ENCODE measurements at places on chromosomes 2 and 18.

- no peak for DNase-seq
Measured at GRCh38 chr2:120307482-120307881, 38.5 kb upstream of the INHBB start.

DNA sequence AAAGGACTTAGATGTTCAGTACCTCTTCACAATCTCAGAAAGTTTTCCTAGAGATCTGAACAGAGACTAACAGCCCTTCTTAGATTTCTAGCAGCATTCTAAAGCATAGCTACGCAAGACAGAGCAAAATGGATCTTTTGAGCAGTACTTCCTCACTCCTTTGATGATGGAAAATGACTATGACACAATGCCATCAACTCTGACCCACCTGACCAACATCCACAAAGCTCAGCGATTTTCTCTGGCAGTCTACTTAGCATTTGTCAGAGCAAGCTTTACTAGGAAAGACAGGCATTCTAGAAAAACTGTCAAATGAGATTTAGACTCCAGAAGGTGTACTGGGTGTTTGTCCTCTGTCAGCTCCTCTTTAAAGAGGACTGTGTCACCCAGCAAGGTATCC, 180.9 kb upstream of the ACVR2A start:
- no peak for DNase-seq

GRCh38 chr2:36658277-36658748, 38.2 kb upstream of the VIT start:
- DNase-seq = no peak

GRCh38 chr18:408367-408766, 92.1 kb downstream of the COLEC12 start:
- DNase-seq = no peak

DNA sequence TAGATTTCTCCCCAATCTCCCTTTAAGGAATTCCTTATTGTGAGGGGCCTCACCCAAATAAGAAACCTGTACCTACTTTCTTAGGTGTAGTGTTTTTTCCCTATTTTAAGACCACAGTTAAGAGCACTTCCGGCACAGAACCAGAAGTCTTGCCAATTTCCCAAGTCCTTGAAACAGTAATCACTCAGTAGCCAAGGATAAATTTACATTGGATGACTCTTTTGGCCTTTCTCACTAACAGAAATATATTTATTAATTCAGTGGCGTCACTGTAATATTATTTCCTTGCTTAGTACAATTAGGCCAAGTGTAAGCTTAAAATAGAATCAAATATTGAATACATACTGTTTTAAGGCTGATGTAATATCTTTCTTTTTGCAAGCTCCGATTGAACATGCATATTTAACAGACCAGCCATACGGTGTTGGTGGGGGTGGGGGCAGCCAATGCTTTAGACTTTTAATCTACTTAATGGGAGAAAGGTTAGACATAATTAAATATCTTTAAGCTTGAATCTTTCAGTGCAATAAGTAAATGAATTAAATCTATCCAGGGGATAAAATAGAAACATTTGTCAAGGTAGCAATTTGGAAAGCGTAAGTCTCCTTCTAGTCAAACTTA, 50.8 kb upstream of the ITGA6 start:
- DNase-seq = no peak

- DNase-seq = no peak
Measured at GRCh38 chr2:160614391-160614790, 120.8 kb upstream of the RBMS1 start.

DNA sequence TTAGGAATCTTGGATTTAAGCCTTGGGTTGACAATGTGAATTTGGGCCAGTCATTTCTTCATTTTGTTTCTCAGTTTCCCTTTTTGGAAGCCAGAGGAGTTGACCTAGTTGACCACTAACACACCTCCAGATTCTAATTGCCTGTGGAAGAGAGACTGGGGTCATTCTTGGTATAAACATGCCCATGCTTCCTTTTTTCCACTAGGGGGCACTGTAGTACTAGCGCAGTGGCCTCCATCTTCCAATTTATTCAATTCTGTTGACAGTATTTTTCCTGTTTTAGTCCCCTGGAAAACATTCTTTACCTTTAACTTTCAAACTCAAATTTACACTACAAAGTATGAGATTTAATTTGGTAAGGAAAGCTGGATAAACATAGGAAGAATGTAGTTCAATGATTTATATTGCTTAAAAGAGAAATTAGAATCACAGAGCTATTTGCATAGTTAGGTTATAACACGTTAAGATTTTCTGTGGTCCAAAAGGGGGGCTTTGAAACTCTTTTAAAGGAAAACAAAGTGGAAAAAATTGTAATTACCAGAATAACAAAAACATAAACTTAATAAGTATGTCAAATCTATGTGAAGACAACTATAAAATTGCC, 57.5 kb upstream of the AGPS start:
- DNase-seq = peak; percentile 18

DNA sequence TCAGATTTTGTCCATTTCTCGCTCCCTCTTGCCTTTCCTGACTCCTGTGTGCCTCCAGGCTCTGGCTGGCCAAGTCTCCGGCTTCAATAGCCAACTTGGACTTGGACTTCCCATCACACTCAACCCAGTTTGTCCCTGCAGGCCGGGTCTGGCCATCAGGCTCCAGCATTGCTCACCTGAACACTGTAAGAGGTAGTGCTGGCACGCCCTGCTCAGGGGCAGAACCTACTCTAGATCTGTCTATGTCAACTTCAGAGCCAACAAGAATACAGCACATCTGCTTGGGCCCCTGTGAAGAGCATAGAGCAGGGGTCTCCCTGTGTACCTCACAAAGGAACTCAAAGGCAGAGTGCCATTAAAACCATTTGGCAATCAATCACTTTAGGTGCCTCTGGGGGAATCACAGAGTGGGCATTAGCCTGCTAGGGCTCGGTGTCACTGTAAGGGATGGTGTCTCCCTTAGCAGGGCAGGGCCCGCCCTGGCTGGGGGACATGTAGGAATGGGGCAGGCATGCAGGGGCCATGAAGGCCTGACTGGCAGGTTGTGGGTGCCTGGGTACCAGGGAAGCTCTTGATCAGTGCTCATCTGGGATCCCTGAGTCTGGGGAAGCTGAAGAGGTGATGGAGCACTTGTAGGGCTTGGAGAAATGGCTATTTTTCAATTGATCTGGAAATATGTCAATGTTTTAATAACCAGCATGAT, 325.9 kb downstream of the CLIP4 start:
- DNase-seq = no peak

DNA sequence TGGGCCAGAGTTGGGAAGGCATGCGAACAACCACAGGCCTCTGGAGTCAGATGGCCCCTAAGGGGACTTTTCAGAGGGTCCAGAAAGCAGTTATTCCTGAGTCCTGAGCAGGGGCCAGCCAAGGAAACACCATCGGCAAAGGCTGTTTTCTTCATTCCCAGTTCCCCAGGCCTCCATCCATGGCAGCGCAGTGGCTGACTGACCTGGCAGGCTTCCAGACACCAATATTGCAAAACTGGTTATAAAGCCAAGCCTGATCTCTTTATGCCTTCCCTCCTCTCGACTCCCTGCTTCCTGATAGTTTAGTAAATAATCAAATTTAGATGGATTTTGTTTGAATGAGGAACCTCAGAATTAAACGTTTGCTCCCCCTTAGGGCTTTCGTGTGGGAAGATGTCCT, 133.4 kb upstream of the ITGA6 start:
- DNase-seq = no peak

DNA sequence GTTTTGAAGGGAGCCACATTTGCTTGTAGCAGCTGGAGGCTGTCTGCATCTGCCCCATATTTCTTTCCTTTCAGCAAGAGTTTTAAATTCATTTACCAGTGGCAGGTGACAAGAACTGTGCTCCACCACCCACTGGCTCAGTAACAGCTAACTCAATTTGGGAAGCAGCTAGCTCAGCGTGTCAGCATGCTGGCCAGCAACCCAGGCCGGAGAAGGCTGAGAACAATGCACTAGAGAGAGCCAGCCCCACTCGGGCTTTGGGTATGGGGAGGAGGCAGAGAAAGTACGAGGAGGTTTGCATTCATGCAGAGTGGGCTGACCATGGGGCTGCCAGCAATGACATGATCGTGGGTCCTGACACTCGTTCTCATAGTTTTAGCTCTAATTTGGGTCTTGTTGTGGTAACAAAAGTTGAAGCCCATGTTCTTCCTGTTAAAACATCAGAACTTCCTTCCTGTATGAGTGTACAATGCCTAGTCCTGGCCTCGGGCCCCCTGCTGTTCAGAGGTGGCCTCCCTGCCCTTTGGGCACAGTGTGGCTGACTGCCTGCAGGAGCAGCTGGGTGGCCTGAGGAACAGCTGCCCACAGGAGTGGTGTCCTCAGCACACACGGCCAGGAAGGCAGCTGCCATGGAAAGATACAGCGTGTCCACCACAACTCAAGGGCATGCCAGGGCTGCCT, 23.0 kb downstream of the CDC42EP3 start:
- DNase-seq = peak; percentile 39

- no peak for DNase-seq
Measured at GRCh38 chr2:14064346-14064745, 568.2 kb upstream of the LRATD1 start.

- DNase-seq = no peak
Measured at GRCh38 chr2:200032895-200033294, 77.5 kb downstream of the MAIP1 start.

DNA sequence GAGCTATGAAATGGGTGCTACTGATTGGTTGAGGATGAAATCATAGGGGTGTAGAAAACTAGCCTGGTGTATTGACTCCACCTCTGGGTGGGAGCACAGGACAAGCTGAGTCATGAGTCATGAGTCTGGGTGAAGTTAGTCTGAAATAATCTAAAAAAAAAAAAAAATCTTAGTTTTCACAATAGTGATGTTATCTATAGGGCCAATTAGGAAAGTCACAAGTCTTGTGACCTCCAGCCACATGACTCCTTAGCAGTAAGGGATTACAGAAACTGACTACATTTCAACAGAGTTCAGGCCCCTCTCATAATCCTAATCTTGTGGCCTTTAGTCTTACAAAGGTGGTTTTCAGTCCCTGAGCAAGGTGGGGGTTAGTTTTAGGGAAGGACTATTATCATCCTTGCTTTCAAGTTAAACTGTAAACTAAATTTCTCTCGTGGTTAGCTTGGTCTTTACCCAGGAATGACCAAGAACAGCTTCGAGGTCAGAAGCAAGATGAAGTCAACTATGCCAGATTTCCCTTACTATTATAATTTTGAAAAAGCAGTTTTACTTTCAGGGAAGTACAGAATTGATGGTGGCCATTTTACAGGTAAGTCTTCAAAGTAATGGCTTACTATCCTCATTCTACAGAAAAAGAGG, 338.0 kb upstream of the GYPC start:
- DNase-seq = no peak

DNA sequence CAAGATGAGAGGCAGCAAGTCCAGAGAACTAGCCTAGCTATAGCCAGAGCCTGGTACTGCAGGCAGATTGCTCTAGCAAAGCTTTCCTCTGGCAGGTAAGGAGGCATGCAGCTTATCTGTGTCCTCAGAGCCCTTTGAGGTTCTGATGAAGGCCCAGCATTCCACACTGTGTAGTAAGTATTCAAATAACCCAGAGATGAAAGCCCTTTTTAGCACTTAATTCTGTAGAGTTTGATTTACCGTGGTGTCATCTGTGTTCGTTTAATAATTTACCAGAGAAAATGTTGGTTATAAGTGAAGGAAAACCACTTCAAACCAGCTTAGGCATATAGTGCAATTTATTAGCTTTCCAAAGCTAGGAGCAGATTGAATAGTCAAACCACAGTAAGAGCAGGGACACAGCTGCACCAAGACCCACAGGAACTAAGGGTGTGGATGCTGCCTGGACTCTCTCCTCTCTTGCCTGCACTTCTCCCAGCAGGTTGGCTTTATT, 226.6 kb downstream of the BABAM2 start:
- no peak for DNase-seq

- no peak for DNase-seq
Measured at GRCh38 chr2:20157193-20157891, 67.6 kb downstream of the SDC1 start.

DNA sequence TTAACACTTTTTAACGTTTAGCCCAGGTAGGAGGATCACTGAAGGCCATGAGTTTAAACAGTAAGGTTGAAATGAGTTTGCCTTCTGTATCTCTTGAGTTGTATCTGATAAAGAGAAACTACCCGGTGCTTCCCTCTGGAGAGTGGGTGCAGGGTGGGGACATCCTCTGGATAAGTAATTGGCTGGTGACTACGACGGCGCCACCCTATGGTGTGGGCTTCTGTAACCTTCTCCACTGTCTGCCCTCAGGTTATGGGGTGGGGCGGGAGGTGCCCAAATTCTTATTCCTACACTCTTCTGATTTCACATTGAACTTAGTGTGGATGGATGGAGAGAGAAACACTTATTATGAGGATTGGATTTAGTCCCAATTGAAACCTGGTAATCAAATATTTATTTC, 68.8 kb downstream of the LDLRAD4 start:
- no peak for DNase-seq

DNA sequence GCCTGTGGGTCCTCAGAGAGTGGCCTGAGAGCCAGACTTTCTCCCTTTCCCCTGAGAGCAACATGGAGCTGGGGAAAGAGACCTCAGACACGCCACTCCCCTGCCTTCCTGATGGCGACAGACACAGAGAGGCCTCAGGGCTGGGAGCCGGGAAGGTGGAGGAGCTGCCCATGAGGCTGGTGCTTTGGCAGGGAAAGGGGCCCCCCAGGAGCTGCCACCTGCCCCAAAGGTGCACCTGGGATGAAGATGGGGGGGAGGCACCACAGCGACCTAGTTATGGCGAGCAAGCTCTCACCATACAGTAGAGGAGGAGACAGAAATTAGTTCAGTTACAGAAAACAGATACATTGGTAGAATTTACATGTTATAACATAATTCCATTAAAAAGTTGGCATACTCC, 80.7 kb upstream of the PXDN start:
- DNase-seq = no peak

- no peak for DNase-seq
Measured at GRCh38 chr18:63315131-63315662, 4.4 kb downstream of the BCL2 start.

DNA sequence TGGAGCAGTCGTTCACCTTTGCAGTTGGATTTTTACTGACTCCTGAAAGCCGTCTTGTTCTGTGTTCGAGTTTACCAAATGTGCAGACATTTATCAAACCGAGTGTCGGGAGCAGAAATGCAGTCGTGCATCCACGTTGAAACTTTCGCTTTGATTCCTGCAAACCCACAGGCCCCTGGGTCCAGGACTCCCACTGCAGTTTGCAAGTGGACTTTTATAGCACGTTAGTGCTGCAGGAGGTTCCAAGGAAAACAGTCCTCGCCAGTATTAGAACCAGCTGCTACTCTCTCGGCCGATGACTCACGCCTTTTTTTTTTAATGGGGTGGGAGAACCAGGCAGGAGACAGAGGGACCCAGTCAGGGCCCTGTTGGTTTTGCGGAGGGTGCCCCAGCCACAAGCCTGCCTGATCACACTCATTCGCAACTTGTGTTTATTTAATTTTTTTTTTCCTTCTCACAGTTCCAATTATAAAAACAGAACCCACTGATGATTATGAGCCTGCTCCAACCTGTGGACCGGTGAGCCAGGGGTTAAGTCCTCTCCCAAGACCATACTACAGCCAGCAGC, 90.1 kb downstream of the NFATC1 start:
- no peak for DNase-seq
